ENCODE measurements at places on chromosomes 7 and 10.

- DNase-seq, result no peak
Measured at GRCh38 chr10:59366290-59366689, 3.9 kb upstream of the FAM13C start.

DNA sequence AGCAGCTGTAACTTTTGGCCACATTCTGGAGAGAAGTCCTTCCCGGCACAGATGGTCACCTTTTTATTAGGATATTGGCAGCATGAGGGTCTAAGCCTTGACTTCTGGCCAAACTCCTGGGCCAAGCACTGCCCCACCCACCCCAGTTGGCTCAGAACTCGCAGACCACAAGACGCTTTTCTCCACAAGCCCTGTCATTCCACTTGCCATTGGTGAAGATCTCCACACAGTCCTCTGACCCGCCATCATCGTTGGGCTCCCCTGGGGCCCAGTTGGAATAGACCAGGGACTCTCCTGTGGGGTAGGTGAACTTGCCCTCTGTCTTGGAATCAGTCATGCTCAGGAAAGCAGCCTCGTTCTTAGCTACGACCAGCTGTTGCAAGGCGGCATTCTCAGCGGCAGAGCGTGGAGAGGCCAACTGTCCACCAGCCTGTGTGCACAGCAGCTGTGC is 11.2 kb downstream of the SFTPD start:
- no peak for DNase-seq

- no peak for DNase-seq
Measured at GRCh38 chr7:15751191-15751701, 64.8 kb upstream of the MEOX2 start.

- no peak for DNase-seq
Measured at GRCh38 chr7:84629640-84630318, 435.2 kb upstream of the SEMA3A start.

DNA sequence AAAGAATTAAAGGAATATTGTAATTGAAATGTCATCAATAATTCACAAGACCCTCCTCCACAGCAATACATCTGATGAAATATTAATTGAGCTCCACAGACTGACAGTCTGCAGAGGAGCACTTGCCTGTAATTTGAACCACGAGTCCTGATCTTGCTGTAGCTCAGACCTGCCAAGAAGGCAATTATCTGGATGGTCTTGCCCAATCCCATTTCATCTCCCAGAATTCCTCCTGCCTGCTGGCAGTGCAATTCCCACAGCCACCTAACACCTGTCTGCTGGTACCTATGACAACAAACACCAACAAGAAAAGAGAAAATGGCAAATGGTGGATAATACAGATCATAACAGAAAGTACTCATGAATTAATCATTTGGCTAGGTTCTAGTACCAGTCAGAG is 38.5 kb downstream of the ERCC6 start:
- DNase-seq, result peak; percentile 4

- no peak for DNase-seq
Measured at GRCh38 chr10:48384699-48384982, 78.2 kb downstream of the MAPK8 start.

GRCh38 chr10:94320285-94320914 is 42.3 kb downstream of the NOC3L start:
- no peak for DNase-seq

GRCh38 chr10:102501201-102502028 is 1.1 kb downstream of the ACTR1A start:
- no peak for DNase-seq

DNA sequence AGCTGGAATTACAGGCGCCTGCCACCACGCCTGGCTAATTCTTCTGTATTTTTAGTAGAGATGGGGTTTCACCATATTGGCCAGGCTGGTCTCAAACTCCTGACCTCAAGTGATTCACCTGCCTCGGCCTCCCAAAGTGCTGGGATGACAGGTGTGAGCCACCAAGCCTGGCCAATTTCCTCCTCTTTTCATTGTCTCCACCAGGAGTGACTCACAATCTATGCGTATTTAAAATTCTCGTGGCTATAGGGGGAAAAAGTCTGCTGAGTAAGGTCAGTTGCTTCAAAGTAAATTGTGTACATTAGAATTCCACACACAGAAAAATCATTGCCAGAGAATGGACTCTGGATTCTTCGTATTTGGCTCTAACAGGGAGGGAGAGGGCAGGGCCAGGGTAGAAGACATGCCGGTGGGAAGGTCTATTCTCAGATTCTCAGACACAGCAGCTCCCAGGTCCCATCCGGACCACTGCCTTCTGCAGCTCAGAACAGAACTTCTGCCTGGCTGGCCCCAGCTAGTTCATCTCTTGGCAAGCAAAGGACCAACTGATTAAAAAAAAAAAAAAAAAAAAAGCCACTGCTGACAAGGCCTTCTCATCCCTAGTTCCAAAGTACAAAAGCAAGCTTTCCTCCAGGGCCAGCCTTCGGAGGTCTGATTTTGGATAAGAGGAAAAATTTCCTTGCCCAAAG is 22.2 kb downstream of the PSPH start:
- DNase-seq, result no peak

DNA sequence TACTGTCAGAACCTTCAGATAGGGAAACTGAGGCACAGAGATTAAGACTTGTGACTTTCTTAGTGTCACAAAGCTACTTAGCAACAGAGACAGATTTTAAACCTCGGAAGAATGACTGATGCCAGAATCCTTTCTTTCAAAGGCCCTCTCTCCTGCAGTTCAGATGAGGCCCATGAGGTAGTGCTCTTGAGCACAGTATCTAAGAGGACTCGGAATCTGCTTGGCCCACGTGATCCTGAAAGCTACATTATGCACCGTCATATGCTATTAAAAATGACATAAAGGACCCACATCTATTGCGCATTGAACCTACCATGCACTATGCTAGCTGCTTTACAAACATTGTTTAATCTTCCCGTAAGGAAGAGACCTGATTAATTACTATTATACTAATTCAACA is 355.9 kb downstream of the SFMBT2 start:
- peak; percentile 2 for DNase-seq

- no peak for DNase-seq
Measured at GRCh38 chr10:58373442-58373827, 11.8 kb upstream of the TFAM start.

DNA sequence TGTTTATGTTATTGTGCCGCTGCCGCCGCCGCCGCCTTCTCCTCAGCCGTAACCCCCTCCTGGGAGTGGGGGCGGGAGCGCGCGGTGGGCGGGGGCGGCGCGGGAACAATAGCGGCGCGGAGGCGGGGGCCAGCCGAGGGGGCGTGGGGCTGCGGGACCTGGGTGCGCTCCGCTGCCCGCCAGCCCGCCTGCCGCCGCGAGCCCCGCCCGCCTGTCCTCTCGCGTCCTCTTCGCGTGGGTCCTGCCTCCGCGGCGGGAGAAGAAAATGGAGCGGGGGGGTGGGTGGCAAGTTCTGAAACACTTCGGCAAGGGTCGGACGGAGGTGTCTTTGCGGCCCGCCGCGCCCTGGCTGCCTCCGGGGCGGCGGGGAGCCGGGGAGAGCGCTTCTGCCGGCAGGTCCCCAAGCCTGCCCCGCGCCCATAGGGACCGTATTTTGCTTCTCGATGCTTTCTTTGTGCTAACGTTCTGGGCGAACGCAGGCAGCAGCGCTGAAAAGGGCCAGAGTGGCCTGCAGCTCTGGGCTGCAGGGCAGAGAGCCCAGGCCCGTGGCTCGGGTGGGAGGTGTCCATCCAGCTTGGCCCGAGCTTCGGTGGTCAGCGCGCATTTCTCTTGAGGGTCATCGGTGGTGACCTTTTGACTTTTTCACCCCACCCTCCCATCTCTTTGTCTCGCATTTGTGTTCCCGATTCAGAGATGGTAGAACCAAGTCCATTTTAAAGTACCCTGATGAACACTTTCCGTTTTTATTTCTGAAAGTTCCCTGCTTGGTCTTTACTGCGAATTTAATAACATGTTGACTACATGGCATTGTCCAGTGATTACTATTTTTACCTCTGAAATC is 613 bp downstream of the MAPK8 start:
- DNase-seq, result no peak

- no peak for DNase-seq
Measured at GRCh38 chr10:58842860-58843376, 330.2 kb downstream of the BICC1 start.

- no peak for DNase-seq
Measured at GRCh38 chr10:65555192-65555591, 1370.6 kb upstream of the LRRTM3 start.

DNA sequence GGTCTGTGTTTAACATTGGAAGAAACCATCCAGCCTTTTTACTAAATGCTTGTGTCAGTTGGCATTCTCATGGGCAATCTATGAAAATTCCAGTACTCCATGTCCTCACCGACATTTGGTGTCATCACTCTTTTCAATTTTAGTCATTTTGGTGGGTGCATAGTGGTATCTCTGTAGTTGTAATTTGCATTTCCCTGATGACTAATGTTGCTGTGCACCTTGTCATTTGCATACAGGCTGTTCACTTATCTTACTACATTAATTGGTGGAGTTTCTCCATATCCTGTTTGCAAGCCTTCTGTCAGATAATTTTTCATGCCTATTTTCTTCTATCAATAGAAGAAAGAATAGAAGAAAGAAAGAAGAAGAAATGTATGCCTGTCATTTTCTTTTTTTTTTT is 73.7 kb downstream of the PLPP4 start:
- no peak for DNase-seq

DNA sequence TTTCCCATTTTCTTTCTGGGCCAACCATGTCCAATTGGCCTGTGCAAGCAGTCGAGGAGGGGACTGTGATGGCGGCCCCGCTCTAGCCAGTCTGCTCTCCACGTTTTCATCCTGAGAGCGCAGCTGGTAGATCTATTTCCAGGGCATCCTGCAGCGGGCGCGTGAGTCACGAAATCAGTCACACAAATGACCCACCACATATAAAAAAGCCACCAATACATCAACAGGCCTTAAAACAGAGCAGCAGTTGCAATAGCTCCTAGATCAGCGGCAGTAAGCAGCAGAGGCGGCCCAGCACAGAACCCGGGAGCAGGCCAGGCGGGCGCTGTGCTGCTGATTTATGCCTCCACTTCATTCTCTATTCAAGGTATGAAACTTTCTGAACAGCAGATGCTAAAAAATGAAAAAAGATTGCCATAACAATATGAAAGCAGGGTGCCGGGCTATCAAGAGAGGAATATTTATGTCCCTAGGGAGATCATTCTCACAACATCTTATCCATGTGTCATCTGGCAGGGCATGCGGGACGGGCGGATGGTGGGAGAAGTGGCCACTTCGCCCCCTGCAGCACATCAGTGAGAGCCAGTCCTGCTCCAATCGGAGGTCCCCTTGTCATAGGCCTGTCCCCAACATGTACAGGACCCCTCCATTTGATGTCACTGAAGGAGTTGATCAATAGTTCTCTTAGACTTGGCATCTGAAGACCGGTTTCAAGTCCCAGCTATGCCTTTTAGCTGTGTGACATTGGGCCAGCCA is 98.0 kb upstream of the GPR26 start:
- DNase-seq, result no peak

DNA sequence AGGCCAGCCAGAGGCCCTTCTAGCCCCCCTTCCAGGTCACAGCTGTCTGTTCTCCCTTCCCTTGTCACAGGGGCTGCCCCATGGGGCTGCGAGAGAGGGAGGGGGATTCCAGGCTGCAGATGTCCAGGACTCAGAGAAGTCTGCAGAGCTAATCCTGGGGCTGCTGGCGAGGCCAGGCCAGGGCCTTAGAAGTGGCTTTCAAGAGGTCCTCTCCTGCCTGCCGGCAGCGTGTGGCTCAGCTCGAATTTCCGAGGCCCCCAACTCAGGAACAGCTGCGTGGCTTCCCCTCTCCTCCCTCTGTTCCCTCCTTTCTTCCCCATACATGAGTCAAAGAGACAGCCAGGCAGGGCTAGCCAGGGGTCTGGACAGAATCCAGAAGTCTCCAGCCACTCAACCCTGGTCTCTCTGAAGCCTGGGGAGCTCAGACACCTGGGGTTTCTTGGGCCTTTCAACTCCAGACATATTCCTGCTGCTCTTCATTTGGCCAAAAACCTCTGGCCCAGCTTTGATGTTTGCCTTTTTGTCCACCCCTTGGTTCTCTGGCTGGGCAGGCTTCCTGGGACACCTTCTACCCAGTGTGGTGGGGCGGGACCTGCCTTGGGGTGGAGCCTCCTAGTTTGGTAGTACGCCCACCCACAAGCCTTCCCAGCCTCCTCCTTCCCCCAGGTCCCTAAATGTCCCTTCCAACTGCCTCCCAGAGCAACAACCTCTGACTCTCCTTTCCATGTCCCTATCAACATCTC is 21.8 kb upstream of the EIF5AL1 start:
- no peak for DNase-seq

DNA sequence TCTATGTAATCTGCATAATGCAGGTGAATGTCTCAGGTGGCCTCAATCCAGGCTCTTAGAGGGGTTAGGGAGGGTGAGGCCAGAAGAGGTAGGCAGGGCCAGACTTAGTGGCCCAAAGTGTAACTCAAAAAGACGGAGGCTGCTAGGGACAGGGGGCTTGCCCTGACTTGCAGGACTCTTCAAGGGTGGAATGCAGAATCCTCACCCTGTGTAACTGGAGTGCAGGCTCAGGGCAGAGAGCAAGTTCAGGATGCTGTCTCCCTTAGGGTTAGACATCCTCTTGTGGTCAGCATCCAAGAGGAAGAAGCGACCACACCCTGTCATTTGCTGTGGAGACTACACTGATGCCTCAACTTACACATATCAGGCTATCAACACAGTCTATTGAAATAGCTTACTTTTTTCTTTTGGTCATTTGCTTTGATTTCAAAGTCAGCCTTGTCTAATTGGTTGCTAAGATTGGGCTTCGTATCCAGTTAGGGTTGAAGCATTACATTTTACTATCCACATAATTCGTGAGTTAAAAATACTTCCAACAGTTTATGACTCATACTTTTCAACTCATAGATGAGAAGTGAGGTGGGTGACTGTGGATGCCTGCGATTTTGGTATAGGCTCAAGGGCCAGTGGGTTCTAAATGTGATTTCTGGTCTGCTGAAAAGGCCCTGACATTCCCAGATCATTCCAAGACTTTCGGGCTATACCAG is 563.6 kb downstream of the SUGCT start:
- DNase-seq, result no peak

- no peak for DNase-seq
Measured at GRCh38 chr7:19317461-19317860, 172.2 kb upstream of the FERD3L start.

DNA sequence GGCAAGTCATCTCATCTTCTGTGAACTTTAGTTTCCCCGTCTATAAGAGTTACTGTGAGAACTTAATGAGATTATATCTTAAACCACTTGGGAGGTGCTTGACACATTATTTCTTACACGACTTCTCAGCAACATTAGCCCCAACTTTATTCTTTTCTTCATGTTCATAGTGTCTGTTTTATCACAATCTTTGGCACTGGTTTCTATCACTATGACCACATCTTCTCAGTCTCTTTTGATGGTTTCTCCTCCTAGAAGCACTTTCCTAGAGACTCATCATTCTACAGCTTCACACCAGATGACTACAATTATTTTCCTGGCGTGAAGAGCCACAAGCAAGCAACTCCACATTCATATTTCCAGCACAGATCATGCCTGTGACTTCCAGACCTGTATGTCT is 26.5 kb upstream of the BET1 start:
- no peak for DNase-seq

- no peak for DNase-seq
Measured at GRCh38 chr7:158638001-158638400, 50.4 kb upstream of the PTPRN2 start.
